ENCODE measurements at places on chromosomes 3 and 15.

DNA sequence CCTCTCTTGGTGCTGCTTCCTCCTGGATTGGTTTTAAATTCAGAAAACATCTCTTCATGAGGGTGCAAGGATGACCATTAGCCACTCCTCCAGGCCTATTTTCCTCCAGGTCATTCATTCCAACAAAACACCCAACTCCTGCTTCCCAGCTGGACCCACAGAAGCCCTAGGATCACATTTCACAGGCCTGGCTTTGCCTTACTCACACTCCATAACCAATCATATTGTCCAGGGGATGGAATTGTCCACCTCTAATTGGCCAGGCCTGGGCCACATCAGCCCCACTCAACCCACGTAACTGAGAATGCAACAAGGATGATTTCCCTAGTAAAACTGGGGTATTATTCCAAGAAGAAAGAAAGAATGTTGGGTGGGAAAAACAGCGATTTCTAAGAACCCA is 616.7 kb upstream of the SUCLG2 start:
- DNase-seq = no peak

DNA sequence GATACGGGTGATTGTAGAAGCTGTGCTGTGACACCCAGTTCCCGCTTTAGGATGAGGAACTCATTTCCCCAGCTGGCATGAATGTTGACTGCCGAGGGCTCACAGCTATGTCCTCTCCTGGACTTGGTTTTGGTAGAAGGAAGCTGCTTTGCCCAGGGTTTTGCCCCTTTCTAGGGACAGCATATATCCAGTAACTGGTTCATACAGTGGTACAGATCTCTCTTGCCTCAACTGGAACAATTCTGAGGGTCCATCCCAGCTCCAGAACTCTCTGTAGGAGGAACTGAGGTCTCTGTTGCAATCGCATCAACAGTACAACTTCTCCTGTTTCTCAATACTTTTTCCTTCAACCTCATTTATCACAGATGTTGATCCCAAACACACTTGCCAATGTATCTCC is 54.5 kb upstream of the FNDC3B start:
- DNase-seq = no peak

- DNase-seq = no peak
Observed at GRCh38 chr3:132245552-132246142, 71.6 kb upstream of the ACP3 start.

DNA sequence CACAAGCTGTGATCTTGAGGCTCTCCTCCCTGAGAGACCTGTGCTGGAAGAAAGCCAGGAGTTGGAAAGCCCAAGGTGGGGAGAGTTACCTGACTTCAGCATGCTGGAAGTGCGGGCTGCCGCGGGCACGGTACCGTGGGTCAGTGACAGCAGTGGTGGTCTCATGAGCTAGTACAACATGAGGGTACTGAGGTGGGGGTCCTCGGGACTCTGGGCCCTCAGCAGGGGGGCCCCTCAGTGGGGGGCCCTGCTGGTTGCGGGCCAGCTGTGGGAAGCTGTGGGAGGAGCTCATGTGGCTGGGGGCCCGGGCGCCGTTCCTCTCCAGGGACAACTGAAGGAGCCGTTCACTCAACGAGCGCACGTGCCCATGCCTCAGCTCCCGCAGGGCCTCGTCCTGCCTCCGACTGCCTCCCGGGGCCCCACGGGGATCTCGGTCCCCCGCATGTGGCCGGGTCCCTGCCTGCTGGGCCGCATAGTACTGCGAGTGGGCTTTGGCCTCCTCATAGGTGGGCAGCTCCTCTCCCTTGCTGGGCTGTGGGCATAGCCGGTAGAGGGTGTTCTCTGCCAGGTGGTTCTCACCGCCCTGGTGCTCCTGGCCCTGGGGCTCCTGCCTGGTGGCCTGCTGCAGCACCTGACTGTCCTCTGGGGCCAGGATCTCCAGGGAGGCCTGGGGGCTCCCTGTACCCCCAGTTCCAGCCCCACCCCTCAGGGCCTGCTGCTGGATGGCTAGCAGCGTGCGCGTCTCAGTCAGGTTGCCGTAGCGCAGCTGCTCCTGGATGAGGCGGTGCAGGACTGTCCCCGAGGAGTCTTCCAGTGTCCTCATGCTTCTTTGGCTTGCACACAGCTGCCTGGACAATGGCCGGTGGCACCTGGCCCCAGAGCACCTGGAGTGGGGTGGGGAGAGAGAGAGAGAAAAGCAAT is 3.4 kb downstream of the AMOTL2 start:
- DNase-seq = no peak

DNA sequence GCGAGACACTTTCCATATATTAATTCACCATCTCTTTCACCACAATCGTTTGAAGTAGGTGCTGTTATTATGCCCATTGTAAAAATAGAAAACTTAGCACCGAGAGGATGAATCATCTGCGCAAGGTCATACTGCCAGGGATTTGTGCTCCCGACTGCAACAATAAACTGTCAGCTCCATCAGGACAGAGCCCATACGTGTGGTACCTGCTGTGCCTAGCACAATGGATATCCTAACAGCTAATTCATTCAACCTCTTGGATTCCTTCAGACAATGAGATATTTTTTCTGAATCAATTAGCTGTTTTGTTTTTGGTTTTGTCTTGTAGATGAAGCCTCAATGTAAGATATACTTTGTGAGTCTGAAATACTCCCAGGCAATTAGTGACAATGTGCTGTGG is 32.3 kb upstream of the PROK2 start:
- DNase-seq = no peak

DNA sequence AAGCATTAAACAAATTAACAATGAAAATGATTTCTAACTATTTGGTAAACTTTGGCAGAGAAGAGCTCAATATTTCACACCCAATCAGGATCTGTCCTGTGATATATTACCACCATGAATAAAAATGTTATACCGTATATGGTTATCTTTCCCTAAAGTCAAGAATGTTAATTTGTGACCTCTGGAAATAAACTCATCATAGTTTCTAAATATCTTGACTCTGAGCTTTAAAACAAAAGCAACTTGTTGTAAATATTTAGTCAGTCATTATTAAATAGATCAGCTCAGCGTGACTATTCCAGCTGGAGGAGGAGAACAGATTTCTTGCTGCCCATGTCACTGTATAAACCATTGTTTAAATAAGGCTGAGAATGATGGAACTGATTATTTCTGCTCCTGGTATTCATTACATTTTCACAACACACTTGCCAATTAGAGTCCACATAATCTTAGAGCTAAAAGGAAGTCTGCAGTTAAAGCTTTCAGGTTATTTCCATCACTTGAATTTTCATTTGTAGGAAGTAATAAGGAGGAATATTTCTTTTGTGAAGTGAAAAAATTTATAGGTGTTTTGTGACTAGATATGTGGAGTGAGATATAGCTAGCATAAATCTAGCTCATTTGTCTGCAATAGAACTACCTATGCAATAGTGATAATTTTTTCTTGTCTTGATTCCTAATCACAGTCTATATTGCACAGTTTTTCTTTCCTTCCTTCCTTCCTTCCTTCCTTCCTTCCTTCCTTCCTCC is 106.5 kb upstream of the P2RY1 start:
- DNase-seq = no peak

DNA sequence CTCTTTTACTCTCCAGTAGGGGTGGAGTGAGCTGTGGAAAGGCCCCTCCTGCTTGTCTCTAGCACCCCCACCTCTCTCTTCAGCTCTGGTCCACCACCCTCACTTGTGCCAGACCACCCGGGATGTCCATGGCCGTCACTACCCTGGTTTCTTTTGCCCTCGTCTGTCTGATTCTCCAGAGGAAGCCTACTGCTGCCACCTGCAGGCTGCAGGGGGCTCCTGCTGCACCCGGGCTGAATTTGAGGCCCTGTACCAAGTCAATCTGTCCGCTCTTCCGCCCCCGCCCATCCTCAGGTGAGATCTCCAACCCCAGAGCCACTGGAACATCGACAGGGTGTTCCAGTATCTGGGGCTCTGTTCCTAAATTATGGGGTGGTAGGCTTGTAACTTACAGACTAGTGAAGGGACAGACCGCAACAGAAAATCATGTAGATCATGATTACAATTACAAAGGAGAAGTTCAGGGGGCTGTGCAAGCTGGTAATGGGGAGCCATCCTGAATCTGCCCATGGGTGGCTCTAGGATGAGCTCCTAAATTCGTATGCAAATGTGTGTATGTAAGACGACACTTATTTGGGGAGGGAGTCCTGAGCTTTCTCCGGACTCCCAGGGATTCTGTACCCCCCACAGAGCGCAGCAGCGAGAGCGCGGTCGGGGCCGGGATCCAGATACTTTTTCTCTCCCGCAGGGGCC is 683 bp upstream of the UNC45A start:
- peak; percentile 42 for DNase-seq

- no peak for DNase-seq
Observed at GRCh38 chr3:53836084-53836872, 9.9 kb downstream of the CHDH start.

DNA sequence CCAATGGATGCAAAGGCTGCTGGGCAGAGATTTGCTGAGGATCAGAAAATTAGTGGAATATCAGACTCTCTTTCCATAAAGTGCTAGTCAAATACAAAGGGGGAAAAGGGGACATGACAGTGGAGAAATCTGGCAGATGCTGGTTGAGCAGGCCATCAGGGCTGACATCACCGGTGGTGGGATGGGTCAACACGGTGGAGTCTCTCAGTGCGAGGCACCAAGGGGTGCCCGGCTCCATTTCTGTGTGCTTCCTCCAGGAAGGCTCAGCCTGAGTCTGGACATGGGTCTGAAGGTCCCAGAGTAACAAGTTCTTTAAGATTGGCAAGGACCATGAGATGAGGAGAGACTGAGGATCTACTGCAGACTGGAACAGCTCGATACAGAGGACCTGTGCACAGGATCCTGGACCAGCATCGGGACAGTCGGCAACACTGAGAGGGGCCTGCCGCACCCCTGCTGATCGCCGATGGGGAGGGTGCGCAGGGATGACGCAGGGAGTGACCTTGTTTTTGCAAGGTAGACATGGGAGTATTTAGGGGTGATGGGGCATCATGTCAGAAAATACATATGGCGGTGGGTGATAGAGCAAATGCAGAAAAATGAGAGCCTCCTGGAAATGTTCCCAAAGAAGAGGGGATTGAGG is 92.7 kb downstream of the SEC22A start:
- DNase-seq = no peak

DNA sequence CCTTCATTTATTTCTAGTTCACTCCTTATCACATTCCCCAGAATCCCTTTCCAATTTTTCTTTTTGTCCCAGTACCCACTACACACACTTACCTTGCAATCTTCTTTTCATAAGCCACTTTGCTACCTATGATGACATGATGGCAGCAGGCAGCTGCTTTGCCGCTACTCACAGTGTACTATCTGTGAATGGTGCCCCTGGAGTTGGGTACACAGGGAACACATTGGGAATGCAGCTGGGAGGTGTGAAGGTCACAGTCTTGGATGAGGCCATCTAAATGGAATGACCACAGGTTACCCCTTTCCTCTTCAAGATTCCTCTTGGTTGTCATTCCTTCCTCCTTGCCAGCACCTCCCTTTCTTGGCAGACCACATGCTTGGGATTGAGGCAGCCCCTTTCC is 20.8 kb upstream of the TNIK start:
- DNase-seq = no peak

- DNase-seq = no peak
Observed at GRCh38 chr15:66105286-66106265, 148.0 kb downstream of the MEGF11 start.

- no peak for DNase-seq
Observed at GRCh38 chr15:85942632-85943031, 137.0 kb upstream of the AGBL1 start.

GRCh38 chr15:53625962-53626845 is 133.3 kb downstream of the WDR72 start:
- no peak for DNase-seq

GRCh38 chr3:172903642-172904320 is 153.3 kb downstream of the ECT2 start:
- no peak for DNase-seq

DNA sequence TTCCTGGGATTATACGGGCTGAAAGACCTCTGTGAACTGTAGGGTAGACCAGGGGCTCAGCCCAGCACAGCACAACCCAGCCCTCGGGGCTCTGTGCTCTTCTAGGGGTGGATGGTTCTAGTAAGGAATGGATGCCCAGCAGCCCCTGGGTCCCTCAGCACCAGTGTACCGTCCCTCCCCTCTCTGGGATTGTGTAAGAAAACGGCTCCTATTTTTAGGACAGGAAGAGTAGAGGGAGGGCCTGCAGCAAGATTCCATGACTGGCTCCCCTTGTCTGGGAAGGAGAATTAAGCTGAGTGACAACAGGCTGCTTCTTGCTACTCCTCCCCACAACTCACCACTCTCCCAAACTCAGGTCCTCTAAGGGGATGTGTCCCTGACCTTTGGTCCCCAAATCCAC is 270.8 kb upstream of the TOPAZ1 start:
- DNase-seq = no peak

GRCh38 chr3:140146668-140147067 is 211.7 kb downstream of the CLSTN2 start:
- DNase-seq = no peak

DNA sequence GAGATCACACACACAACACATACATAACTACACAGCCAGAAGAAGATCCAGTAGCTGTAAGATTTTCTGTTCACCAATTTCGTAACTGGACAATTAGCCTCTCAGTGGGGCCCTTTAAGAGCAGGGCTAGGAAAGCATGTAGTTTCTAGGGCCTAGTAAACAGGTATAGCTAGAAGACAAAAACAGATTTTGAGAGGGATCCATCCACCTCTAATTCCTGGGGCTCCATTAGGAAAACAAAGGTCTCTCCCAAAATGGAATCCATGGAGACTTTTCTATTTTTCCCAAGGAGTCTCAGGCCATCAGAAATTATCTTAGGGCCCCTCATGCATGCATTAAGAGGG is 10.5 kb downstream of the KIF15 start:
- DNase-seq = no peak

GRCh38 chr3:41600616-41601015 is 361.3 kb downstream of the ULK4 start:
- no peak for DNase-seq

DNA sequence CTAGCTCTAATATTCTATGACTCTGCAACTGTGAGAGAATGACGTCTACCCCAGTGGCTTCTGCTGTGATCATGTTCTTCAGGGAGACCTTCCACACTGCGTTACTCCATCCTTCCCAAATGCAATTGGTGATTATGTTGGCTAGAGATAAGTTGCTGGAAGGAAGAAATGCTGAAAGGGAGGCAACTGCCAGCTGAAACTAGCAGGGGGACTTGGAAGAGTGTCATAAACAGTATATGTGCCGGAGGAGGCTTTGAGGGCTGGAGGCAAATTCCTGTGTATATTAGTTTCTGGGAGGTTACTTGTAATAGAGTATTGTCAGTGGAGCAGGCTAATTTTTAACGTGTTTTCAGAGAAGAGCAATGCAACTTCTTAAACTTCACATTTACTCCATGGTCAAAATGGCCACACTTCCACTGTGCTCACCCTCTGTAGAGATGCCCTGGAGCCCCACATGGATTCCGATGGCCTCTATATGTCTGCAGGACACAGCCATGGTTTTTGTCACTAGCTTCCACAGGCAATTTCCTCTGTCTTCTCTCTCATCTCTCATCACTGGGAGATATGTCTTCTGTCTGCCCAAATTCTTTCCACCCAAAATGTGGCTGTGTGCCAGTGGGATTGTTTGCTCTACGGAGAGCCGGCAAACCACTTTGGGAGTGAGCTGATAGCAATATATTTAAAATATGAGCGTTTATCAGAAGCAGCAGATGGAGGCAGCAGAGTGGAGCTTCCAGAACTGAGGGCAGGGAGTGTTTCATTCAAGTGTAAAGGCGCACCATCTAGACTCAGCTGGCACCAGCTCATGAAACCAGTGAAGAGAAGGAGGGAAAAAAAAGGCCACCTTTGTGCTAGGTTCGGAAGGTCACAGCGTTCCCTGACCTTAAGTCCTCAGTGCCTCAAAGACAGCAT is 13.3 kb upstream of the CD47 start:
- DNase-seq = no peak
